NCI-H526 treated with DMSO at 0.1 percent for 48 hours (cell line): ENCODE measurements at places on chromosomes 7 and 10.

DNA sequence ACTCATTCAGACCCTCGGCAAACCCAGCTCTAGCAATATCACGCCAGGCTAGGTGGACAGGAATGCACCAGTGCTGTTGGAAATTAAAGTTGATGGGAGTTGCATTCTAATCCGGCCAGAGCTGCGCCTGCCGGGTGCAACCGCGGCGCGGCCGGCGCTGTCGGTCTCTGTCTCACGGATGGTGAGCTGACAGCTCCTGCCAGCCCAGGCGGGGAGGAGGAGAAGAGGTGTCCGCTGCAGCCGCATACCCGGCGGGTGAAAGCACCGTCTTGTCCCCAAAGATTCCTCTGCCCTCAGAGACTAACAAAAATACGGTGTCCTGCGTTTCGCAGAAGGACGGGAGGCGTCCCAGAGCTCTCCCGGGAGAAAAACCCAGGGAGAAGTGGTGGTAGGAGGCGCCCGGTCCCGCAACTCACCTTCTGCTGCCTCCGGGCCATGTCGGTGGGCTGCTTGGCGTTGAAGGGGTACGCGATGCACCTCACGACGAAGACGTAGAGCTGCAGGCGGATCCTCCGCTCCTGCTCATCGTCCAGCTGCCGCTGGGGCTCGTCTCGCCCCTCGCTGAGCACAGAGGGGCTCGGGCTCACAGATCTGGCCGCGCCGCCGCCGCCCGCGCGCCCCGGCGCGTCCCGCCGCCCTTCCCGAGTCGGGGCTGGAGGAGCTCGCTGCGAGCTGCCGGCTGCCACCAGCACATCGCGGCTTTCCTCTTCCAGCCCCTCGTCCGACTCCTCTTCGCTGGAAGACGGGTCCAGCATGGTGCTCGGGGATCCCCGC, 490 bp downstream of the CADPS2 start:
- peak; percentile 70 for DNase-seq

DNA sequence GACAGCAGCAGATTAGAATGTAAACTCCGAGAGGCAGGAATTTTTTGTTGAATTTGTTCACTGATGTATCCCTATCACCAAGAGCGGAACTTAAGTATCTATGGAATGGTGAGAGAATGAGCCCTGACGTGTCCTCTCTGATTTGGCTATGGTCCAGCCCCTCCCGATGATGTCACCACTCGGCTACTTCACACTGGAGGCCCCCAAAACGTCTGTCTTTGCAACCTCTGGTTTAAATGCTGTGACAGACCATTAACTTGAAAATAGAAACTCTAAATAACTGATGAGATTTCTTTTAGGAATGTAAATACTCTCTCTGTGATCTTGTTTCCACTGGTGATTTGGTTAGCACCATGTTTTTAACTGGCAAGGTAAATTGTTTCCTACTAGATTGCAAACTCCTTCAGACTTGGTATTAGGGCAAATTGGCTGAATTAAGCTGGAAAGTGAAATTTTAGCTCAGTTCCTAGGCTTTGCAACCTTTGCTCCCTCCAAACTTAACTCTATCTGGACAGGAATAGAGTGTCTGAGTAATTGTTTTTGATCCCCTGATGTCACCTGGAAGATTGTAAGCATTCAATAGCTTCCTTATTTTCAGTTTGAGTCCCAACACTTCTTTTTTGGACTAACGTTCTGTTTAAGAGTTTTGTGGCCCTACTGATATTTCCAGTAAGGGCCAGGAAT, 19.1 kb downstream of the SLC16A12 start:
- DNase-seq: no peak

DNA sequence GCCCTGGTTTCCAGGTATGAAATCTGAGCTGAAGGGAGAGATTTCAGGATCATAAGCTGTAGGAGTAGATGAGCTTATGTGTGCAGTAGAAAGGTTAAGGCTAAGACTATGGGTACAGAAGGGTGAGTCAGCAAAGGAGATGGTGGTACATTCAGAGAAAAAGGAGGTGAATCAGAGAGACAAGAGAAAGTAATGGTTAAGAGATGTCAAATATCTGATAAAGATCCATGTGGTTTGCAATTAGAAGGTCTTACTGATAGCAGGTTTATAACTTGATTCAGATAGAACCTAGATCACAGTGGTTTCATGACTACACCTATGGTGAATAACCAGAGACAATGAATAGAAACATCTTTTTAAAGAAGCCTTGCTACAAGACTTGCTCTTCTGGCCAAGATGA, 4.5 kb upstream of the NPY start:
- DNase-seq: no peak

DNA sequence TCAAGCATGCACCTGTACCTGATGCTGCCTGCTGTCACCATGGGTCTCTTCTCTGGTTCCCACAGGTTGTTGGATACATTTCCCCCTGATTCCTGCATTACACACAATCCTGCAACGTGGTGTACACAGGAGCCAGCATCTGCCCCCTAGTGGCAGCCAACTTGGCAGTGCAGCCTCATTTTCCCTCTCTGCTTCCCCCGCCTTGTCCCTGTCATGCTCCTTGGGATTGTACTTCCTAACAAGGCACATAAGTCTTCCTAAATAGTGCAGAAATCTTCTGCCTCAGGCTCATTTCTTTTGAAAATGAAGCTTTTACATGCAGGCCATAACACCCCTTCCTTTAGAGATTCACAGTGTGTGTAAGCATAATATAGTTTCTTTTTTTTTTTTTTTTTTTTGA, 387.5 kb downstream of the CCSER2 start:
- DNase-seq: peak; percentile 13

DNA sequence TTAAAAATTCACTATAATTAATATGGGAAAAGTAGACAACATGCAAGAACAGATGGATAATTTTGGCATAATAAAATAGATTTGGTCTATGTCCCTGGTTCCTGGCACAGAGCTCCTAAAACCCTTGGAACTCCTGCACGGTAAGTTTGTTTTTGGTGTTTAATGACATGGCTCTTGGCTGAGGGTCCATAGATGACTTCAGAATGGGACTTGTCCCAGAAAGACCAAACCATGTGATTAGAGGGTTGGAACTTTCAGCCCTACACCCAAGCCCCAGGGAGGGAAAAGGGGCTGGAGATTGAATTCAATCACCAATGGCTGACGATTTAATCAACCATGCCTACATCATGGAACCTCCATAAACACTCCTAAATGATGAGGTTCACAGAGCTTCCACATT, 12.6 kb upstream of the GSDME start:
- DNase-seq: no peak

- no peak for DNase-seq
These were observed 7.2 kb downstream of the ADCY1 start for GRCh38 chr7:45581271-45581780.

DNA sequence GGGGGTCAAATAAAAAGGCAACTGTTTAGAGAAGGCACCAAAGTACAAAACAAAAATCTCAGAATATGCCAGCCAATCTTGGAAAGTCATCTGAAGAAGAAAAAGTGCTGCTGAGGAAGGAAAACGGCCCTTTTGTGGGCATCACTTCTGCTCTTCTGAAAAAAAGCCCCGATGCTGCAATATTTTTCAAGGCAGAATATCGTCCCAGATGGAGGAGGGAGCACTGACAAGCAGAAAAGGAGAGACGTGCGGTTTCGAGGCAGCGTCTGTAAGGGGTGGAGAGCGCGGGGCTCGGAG, 959 bp upstream of the ATRNL1 start:
- no peak for DNase-seq

- no peak for DNase-seq
These were observed 62.2 kb upstream of the TRIM8 start for GRCh38 chr10:102581981-102582580.

DNA sequence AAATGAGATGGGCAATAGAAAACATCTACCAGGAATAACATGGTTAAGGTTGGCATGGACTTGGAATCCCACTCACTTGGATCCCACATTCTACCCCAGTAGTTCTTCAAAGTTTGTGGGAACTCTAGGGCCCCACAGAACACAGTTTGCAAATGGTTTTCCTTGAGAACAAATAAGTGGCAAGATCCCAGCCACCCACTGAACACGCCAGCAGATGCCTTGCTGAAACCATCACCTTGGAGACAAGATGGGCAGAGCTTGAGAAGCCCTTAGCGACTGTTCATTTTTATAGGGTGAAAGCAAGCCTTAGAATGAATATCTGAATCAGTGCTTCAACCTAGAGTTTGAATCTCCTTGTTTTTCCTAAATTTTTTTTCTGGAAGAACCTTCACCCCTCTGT, 349.1 kb downstream of the RPS24 start:
- no peak for DNase-seq

DNA sequence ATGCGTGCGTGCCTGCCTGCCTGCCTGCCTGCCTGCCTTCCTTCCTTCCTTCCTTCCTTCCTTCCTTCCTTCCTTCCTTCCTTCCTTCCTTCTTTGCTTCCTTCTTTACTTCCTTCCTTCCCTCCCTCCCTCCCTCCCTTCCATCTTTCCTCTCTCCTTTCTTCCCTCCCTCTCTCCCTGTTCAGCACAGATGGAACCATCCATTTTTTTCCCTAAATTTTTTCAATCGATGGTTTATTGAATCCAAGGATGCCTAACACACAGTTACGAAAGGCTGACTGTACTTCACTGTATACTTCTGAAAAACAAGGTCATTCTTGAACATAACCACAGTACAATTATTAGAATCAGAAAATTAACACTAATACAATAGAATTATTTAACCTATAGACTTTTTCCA, 53.8 kb downstream of the ABCA13 start:
- no peak for DNase-seq

DNA sequence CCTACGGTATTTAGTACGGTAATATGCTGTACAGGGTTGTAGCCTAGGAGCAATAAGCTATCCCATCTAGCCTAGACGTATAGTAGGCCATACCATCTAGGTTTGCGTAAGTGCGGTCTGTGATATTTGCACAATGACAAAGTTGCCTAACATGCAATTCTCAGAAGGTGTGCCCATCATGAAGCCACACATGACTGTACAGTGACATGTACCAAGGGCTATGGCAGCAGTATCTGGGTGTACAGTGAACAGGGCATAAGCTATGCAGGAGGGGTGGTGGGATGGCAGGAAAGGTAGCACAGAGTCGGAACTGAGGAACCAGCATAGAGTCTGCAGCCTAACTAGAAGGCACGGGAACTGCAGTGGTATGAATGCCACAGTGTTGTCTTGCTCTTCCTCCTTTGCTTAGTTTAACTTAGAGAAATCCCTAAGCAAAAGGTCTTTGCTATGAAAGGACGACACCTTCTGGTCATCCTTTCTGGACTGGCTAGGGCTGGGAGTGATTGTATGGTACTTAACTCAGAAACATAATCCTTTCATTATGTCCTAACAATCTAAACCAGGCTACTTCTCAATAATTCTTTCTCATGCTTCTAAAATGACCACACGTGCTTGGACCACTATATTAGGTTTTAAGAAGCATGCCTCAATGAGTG, 93.5 kb downstream of the DYNC1I1 start:
- peak; percentile 40 for DNase-seq

GRCh38 chr7:135601182-135601581, 43.5 kb downstream of the NUP205 start:
- no peak for DNase-seq

DNA sequence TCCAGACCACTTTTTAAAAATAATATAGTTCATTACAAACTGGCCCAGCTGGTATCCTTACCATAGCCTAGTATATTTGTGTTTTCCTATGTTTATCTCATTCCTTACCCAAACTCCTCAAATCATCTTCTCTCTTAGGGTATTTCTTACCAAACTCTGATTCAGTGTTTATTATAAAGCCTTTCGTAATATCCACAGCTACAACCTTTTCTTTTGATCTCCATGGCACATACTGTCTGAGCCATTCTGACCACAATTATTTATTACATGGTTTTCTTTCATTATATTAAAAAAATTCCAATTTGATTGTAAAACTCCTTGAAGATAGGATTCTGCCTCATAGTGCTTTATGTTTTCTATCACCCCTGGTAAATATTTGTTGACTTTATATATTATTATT, 94.2 kb downstream of the LRMDA start:
- no peak for DNase-seq

GRCh38 chr10:91238191-91238590, 17.7 kb downstream of the PCGF5 start:
- DNase-seq: no peak

DNA sequence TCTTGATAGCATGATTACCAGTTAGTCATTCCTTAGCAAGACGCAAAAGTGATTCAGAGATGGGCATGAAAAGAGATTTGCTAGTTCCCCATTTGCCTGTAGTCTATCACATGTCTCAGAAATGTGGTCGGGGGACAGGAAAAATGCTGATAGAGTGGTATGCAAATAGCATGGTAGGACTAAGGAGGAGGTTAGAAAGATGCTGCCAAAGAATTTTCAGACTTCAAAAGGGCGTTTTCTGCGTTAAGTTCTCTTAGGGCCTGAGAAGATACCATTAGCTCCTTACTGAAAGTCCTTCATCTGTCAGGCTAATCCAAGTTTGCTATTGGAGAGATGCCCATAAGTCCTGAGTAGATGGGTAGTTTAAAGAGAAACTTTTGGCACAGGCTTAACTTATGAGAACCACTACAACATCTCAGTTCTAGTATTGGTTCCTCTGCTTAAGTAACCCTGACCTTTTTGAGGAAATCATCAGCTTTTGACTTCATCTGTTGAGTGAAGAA, 2.7 kb downstream of the CALD1 start:
- DNase-seq: no peak

GRCh38 chr10:100346765-100347567, at the start of gene SCD:
Gene SCD, plus strand, starts transcription at chr10:100347233. Its CDS starts 272 bp downstream, at chr10:100347505.
- DNase-seq: peak; percentile 92

- DNase-seq: no peak
These were observed 44.2 kb upstream of the SLC35G1 start for GRCh38 chr10:93849593-93849992.

DNA sequence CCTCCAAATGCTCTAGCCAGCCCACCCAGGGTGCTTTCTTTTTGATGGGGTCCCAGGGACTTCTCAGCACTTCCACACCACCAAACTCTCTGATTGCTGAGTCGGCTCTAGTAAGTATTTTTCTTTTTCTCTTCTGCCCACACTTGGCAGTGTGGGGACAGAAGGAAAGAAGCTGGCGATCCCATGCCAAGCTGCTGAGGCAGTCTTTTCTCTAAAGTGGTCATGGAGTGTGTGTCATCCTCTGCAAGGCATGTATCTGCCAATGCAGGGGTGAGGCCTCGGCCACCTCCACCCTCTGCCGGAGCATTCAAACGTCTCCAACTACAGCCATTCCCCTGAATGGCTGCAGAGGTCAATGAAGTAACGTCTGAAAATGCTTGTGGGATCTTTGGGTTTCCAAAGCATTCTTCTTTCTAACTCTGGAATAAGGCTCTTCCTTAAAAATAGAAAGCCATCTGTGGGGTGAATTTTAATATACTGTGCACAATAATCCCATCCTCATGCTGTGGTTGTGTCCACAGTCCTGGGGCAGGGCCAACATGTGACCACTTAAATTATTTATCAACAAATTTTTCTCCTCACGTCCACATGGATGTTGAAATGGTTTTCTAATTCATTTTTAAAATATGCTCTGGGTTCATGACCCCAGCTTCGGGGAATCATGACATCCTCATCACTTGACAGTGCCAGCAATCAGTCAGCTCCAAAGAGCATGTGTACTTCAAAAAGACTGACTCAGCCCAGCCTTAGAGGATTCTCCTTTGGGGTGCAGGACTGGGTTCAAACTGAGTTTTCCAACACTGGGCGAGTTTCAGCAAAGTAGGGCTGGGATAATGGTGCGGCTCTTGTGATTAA, 171.3 kb upstream of the ITGB1 start:
- DNase-seq: no peak

- DNase-seq: no peak
These were observed 167.1 kb upstream of the RHEB start for GRCh38 chr7:151686826-151687225.

- DNase-seq: no peak
These were observed 275.2 kb downstream of the AUTS2 start for GRCh38 chr7:69873512-69873911.

GRCh38 chr7:47392241-47392759, 189.6 kb downstream of the TNS3 start:
- no peak for DNase-seq
